Activated naive CD4-positive, alpha-beta T cell (primary cell): ENCODE measurements at places on chromosomes 1 and 21.

DNA sequence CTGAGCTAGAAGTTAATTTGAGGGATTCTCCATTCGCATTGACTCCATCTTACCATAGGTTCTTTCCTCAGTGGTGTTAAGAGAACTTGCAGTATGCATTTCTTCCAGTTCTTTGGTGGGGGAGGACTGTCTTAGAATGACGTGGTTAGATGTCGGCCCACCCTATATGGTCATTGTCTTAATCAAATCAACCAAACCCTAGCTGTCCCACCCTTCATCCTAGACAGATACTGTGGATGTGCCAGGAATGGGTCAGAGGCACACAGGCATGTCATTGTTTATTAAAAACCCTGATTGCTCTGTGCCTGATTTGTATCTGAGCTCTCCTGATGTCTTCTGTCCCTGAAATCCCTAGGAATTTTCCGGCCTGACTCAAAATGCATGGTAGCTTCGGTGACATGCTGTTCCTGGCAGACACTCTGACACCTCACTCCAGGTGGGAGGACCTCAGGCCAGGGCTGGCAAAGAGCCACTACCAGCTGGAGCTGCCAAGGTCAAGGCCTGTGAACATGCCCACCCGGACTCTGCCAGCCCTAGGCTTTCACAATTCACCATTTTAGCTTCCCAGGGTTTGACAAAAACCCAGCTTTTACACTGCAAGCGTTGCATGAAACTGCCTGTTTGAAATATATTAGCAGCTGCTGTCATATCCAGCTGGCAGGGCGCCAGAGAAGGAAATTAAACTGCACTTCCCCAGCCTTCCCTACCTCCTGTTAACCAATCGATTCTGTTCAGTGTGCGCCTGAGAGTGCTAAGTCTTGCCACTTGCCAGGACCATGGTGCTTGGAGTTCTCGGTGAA lies 134.0 kb downstream of the FAM78B start:
- no peak for DNase-seq

GRCh38 chr1:228308085-228308601 lies 98.5 kb downstream of the TRIM11 start:
- DNase-seq: no peak

GRCh38 chr1:82387012-82387366 lies 586.3 kb downstream of the ADGRL2 start:
- DNase-seq: no peak

DNA sequence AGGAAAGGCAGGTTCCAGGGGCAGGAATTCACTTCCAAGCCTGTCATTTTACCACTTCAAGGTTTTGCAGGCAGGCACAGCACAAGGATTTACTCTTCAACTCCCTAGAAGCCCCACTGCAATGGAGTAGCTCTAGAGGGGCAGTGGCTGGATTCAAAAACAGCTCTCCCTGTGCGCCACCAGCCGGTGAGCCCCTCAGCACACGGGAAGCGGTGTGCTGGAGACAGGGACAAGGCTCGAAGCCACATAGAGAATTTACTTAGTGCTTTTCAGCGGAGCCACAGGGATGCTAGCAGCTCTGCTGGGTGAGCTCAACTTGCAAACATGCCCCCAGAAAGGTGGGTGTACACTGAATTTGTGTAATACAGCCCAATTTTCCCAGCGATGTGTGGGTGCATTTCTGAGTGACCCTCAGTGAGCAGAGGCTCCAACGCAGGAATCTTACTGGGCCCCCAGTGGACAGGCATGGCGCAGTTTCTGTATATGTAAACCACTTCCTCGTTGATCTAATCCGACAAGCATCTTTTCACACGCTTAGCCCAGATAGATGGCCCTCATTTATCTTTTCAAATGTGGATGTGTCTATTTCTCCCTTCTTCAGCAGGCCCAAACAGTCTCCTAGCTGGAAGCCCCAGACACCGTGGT lies 10.9 kb downstream of the VWA5B1 start:
- no peak for DNase-seq

DNA sequence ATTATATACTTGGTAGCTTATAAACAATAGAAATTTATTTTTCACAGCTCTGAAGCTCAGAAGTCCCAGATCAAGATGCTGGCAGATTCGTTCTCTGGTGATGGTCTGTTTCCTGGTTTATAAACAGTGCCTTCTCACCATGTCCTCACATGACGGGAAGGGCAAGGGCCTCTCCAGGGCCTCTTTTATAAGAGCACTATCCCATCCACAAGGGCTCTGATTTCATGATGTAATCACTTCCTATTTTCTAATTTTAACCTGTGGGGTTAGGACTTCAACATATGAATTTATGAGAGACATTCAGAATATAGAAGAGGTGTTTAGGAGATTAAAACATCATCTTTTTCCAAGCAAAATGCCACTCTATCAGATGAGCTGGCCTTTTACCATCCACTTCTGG lies 32.1 kb upstream of the PLPPR4 start:
- DNase-seq: no peak

GRCh38 chr1:198889101-198889500 lies 250.3 kb downstream of the PTPRC start:
- DNase-seq: no peak
